ENCODE measurements at places on chromosomes 11 and 22.
A peak's percentile ranks its signal among the peaks of the same experiment; 100 is the strongest.

DNA sequence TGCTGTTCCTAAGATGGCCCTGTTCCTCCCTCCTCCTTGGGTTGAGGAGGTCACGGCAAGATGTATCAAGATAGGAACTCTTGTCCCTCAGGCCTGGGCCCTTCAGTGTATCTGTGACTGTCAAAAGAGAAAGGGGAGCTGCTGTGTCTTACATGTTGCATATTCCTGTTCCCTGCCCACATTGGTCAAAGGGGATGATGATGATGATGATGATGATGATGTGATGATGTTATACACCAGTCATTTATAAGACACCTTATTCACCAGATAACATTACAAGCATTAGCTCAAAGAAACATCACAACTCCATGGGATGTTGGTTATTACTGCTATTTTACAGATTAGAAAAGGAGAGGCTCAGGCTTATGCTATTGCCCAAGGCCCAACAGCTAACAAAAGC is 13.7 kb downstream of the FXYD6 start:
- DNase-seq, result no peak

GRCh38 chr11:130150790-130151189 is 8.8 kb upstream of the ST14 start:
- no peak for DNase-seq

- DNase-seq, result no peak
Observed at GRCh38 chr11:65204646-65205601, 23.2 kb downstream of the CAPN1 start.

DNA sequence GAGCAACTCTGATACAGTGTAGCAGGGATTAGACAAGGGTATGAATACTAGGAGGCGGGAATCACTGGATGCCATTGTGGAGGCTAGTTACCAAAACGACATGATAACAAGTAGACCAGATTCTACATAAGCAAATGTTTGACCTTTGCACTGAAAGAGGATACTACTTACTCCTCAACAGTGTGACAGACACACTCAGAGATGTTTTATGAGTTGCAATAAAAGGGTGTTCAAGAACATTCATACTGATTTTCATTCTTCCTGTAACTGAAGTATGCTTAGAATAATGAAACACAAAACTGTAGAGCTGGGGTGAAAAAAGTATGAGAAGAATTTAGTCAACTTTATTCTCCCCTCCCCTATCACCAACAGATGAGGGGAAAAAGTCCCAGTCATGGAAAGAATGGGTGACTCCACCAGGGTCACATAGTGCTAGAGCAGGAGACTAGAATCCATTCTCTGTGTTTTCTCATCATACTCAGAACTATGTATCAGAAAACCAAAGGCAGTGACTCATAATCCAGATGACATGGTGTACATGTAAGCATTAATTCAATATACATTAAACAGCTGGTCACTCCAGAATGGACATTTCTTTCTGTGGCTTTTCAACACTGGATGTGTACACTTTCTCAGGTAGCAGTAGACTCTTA is 32.8 kb downstream of the ARHGAP20 start:
- DNase-seq, result no peak

- DNase-seq, result no peak
Observed at GRCh38 chr11:83510530-83511460, 224.6 kb upstream of the CCDC90B start.

DNA sequence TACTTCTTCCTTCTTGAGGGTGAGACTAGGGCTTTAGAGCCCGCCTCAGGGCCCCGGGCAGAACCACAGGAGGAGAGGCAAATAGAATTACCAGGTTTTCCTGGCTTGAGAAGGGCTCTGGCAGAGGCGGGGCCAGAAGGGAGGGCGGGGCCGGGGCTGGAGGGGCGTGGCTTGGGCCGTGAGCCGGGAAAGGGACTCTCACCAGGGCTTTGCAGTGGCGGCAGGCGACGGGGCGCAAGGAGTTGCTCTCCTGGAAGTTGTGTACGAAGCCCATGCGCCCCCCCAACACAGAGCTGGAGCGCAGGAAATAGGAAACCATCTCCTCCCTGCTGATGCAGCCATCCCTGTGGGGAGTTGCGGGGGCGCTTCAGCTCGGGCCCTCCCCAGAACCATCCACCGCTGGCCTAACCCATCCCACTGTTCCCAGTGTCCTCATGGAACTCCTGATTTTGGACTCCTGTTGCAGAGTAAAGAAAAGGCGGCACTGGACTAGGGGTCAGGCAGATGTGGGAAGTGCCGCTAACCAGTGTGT is 6.9 kb upstream of the NRXN2 start:
- DNase-seq, result peak; percentile 7

- no peak for DNase-seq
Observed at GRCh38 chr22:46620588-46621242, 529 bp downstream of the GRAMD4 start.

- DNase-seq, result no peak
Observed at GRCh38 chr22:20909543-20910303, 7.5 kb upstream of the CRKL start.

DNA sequence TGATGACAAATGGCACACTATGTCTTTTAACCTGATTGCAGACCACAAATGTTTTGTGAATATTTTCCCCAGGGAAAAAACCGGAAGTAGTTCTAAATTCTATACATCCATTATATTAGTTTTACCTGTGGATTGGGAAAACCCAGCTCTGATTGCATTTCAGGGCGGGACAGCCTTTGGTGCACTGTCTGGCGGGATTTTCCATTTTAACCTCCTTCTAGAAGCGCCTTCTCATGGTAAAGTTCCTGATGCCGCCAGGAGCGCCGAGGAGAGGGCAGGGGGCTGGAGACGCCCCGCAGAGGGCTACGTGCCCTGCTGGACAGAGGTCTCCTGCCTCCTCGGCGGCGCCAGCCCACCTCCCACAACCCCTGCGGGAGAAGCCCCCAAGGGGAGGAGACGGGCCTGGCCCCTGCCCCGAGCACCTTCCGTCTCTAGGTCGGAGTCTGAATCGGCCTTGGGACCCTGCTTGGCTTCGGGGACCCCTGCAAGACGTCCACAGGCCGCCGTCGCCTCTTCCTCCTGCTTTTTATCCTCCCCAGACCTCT is 1.2 kb upstream of the P2RX6 start:
- no peak for DNase-seq

DNA sequence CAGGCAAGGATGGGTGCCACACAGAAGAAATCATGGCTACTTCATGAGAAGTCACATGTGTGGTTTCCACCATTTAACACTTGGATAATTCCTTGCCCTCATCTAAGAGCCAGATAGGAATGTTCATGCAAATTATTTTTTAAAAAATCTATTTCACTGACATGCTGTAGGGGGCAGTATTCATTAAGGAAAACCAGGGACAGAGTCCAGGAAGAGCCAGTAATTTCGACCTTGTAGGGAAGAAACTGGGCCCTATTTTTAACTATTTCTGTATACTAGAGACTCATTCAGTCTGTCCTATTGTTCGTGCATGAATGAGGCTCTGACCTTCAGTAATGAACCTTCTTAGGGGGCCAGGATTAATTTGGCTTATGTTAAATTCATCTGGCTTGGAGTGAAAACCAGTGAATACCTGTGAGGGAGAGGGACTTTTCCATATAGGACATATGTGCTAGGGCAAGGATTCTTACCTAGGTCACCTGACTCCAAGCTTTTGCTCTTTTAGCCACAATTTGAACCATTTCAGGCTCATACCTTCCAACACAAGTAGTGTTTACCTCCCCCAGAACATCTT is 192.7 kb downstream of the NAV2 start:
- no peak for DNase-seq

DNA sequence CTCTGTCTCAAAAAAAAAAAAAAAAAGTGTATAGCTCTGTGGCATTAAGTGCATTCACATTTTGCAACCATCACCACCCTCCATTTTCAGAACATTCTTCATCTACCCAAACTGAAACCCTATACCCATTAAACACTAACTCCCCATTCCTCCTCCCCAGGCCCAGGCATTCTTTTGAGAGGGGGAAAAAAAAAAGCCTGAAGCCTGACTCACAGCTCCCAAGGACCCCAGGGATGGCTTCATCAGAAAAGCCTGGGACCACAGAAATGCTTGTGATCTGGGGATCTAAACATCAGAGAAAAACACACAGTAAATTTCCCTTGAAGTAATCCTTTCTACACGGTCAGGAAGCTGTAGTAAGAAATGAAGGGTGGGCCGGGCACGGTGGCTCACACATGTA is 10.7 kb upstream of the GTSE1 start:
- DNase-seq, result no peak

DNA sequence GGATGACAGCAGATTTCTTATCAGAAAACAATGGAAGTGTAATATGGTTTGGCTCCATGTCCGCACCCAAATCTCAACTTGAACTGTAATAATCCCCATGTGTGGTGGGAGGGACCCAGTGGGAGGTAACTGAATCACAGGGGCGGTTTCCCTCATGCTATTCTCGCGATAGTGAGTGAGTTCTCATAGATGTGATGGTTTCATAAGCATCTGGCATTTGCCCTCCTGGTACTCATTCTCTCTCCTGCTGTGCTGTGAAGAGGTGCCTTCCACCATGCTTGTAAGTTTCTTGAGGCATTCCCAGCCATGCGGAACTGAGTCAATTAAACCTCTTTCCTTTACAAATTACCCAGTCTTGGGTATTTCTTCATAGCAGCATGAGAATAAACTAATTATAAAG is 81.0 kb upstream of the SCUBE2 start:
- peak; percentile 3 for DNase-seq

- peak; percentile 53 for DNase-seq
Observed at GRCh38 chr22:20080445-20080775, 369 bp downstream of the DGCR8 start.
